ENCODE measurements at places on chromosomes 2 and 18.

GRCh38 chr2:126828491-126828890 lies 70.2 kb upstream of the TEX51 start:
- no peak for DNase-seq
- no peaks in the 10 kb centered on the region for H3K27me3 ChIP-seq
- no peak overlapping the region for H3K4me3 ChIP-seq
- H3K36me3 ChIP-seq, result no peaks in the 10 kb centered on the region
- no peaks in the 10 kb centered on the region for H3K4me1 ChIP-seq

GRCh38 chr2:62398356-62398755 lies 107.6 kb downstream of the TMEM17 start:
- H3K4me1 ChIP-seq, result no peaks in the 10 kb centered on the region
- peaks cover 9% of the 10 kb centered on the region for H3K27me3 ChIP-seq
- H3K27ac ChIP-seq, result no peak overlapping the region
- H3K36me3 ChIP-seq, result no peaks in the 10 kb centered on the region
- no peak overlapping the region for H3K4me3 ChIP-seq
- no peak for DNase-seq

- H3K27me3 ChIP-seq, result no peaks in the 10 kb centered on the region
- H3K27ac ChIP-seq, result no peak overlapping the region
Measured at GRCh38 chr2:157761520-157761919, 114.6 kb downstream of the ACVR1 start.

GRCh38 chr2:236972491-236973342 lies 113.0 kb upstream of the COPS8 start:
- DNase-seq, result no peak
- H3K27ac ChIP-seq, result no peak overlapping the region

- no peak overlapping the region for H3K4me3 ChIP-seq
- no peak for DNase-seq
- H3K27ac ChIP-seq, result no peak overlapping the region
- H3K4me1 ChIP-seq, result no peaks in the 10 kb centered on the region
- no peaks in the 10 kb centered on the region for H3K36me3 ChIP-seq
Measured at GRCh38 chr18:73431620-73432019, 563.8 kb upstream of the NETO1 start.

DNA sequence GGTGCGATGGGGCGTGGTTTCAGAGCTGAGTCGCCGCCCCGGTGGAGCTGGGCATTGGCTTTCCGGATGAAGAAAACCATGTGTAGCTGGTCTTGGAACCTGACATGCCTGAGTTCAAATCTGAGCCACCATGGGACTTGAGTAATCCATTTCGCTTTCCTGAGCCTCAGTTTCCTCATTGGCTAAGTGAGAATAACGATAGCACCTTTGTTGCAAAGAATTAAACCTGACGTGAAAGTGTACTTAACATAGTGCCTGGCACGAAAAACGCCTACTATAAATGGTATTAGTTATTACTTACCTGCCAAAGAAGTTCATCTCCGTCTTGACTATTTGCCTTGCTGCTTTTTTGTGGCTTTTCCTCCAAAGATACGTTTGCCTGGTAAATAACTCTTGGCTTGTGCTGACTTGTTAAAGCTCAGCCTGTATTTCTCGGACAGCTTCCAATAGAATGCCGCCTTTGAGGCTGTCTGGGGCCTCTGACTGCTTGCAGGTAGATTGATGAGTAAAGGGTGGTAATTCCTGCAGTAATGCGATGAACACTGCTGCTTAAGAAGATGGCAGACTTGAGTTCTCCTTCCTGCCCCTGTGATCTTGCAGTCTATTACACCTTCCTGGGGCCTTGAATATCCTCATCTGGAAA lies 1.3 kb downstream of the CDCA7 start:
- no peak for DNase-seq
- H3K27ac ChIP-seq, result peak overlapping the region; percentile 91
- peaks cover 62% of the 10 kb centered on the region for H3K4me1 ChIP-seq
- H3K27me3 ChIP-seq, result peaks cover 5% of the 10 kb centered on the region
- H3K4me3 ChIP-seq, result peak overlapping the region; percentile 89

DNA sequence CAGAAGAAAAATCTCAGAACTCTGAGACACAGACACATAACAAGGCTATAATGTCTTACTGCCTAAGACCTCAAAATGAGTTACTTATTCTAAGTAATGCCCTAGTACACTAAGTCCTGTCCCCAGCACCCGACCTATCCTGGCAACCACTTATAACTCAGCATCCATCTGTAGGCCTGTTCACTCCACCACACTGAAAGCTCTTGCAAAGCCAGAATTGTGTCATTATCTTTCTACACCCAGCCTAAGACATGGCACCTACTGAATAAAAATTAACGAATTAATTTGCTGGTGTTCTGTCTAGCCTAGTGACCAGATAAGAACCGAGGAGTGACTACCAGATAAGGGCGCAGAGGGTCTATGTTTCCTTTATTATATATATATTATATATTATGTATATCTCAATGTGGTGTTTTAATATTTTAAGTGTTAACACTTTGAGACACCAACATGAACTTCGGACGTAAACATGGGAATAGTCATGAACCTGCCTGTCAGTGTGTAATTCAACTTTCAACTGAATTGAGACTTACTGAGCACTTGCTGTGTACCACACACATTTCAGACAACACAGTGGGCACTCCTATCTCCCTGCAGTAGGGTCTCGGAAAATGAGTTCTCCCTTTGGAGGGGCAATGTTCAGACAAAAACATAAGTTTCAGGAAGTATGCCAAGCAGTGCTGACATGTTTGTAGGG lies 27.7 kb downstream of the TMEM131 start:
- no peaks in the 10 kb centered on the region for H3K27me3 ChIP-seq
- DNase-seq, result no peak
- H3K4me1 ChIP-seq, result peaks cover 37% of the 10 kb centered on the region
- H3K27ac ChIP-seq, result no peak overlapping the region

- H3K4me1 ChIP-seq, result no peaks in the 10 kb centered on the region
- H3K36me3 ChIP-seq, result peaks cover 5% of the 10 kb centered on the region
- H3K27me3 ChIP-seq, result no peaks in the 10 kb centered on the region
- DNase-seq, result no peak
- no peak overlapping the region for H3K27ac ChIP-seq
Measured at GRCh38 chr18:56890632-56891031, 239.5 kb downstream of the WDR7 start.

DNA sequence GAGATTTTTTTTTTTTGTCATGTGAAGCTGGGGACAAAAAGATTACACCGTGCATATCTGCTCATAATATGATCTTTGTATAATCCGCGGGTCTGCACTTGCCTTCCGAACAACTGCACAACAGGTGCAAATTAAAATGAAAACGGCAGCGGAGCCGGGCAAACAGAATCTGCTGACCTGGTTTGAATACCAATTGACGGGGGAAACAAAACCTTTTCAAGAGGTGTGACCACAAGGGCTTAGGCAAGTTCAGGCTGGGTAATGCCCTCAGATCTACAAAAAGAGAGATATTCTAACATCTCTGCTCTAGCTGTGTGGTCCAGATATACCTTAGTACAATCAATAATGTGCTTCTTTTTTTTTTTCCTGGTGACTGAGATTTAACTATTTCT lies 88.5 kb downstream of the ZEB2 start:
- no peaks in the 10 kb centered on the region for H3K4me1 ChIP-seq
- H3K27me3 ChIP-seq, result no peaks in the 10 kb centered on the region
- no peak for DNase-seq
- H3K27ac ChIP-seq, result no peak overlapping the region
- H3K36me3 ChIP-seq, result no peaks in the 10 kb centered on the region

DNA sequence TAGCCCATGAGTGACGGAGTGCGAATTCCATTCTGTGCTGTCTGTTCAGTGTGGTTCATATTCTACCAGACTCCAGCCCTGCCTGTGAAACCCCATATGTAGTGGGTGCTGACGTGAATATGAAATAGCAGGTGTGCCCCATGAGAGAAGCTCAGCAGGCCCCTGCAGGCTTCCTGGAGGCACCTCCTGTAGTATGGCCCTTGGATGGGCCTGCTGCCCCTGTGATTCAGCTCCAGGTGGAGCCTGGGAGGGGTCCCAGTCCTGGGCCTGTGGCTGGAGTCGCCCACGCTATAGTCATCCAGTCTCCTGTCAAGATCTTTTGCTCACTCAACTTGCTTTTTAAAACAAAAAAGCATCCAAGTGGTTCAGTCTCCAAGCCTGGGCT lies 125.5 kb downstream of the GLI2 start:
- no peak overlapping the region for H3K4me3 ChIP-seq
- H3K36me3 ChIP-seq, result no peaks in the 10 kb centered on the region
- no peak overlapping the region for H3K27ac ChIP-seq
- DNase-seq, result no peak

- no peak overlapping the region for H3K27ac ChIP-seq
- no peaks in the 10 kb centered on the region for H3K4me1 ChIP-seq
- no peak overlapping the region for H3K4me3 ChIP-seq
- DNase-seq, result no peak
Measured at GRCh38 chr18:46434629-46435028, 222.4 kb downstream of the LOXHD1 start.

GRCh38 chr2:233007270-233007669 lies 5.8 kb downstream of the NGEF start:
- H3K4me3 ChIP-seq, result no peak overlapping the region
- H3K4me1 ChIP-seq, result no peaks in the 10 kb centered on the region
- H3K27ac ChIP-seq, result no peak overlapping the region
- no peaks in the 10 kb centered on the region for H3K36me3 ChIP-seq
- no peak for DNase-seq

Measured in activated CD4-positive, alpha-beta T cell treated with anti-CD3 and anti-CD28 coated beads, Interleukin-2, amount 10 ng/mL, durations not matched to agents 7 days and 5 days (primary cell).